ENCODE measurements at places on chromosomes 2 and 18.

DNA sequence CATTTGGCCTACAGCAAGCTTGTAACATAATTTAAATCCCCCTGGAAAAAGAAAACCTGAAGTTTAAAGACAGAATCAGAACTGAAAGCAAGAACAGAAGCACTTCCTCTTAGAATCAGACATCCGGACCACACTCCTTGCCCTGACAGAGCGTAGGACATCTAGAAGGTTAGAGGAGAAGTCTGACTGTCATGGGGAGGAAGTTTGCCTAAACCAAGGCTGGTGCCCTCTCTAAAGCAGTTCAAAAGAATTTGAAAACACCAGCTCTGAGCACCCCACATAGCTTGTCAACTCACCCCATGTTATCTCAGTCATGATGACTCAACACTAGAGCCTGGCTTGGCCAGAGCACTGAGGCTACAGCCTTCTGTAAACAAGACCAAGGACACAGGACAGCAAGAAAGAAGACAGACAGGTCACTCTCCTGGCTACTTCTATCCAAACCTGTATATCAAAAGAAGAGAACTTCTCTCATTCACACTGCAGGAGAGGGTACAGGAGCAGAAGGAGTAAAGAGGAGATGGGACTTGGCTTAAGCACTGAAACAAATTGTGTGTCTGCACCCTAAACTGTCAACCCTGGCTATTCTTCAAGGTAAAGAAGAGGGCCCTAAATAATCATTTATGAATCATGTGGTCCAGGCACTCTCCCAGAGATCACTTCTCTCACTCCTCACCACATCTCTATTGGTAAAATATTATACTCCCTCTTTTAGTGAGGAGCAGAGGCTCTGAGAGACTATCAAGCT, 198.6 kb downstream of the MEMO1 start:
- DNase-seq, result no peak

DNA sequence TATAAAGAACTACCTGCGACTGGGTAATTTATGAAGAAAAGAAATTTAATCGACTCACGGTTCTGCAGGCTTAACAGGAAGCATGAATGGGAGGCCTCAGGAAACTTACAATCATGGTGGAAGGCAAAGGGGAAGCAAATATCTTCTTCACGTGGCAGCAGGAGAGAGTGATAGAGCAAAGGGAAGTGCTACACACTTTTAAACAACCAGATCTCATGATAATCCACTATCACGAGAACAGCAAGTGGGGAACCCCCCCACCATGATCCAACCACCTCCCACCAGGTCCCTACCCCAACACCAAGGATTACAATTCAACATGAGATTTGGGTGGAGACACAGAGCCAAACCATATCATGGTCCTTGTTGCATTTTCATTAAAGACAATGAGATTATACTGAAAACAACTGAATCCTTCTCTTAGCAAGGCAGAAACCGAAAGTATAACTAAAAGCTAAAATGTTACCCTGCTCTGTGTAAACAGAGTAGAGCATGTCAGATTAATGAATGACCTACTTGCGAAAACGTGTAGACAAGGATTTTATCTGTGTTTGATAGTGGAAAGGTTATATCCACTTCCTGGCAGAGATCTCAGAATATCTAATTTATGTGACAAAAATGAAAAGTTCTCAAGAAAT, 60.1 kb upstream of the RBBP8 start:
- DNase-seq, result no peak

DNA sequence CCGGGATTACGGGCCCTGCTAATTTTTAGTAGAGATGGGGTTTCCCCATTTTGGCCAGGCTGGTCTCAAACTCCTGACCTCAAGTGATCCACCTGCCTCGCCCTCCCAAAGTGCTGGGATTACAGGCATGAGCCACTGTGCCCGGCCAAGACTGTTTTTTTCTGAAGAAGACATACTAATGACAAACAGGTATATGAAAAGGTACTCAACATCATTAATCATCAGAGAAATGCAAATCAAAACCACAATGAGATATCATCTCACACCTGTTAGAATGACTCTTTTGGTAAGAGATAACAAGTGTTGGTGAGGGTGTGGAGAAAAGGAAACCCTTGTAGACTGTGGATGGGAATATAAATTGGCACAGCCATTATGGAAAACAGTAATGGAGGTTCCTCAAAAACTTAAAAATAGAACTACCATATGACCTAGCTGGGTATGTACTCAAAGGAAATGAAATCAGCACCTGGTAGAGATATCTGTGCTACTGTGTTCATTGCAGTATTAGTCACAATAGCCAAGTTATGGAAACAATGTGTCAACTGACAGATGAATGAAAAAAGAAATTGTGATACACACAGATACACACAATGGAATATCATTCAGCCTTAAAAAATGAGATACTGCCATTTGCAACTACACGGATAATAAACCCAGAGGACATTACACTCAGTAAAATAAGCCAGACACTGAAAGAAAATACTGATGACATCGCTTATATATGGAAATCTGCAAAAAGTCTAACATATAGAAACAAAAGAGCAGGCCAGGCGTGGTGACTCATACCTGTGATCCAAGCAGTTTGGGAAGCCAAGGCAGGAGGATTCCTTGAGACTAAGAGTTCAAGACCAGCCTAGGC, 20.8 kb downstream of the SOS1 start:
- DNase-seq, result no peak

DNA sequence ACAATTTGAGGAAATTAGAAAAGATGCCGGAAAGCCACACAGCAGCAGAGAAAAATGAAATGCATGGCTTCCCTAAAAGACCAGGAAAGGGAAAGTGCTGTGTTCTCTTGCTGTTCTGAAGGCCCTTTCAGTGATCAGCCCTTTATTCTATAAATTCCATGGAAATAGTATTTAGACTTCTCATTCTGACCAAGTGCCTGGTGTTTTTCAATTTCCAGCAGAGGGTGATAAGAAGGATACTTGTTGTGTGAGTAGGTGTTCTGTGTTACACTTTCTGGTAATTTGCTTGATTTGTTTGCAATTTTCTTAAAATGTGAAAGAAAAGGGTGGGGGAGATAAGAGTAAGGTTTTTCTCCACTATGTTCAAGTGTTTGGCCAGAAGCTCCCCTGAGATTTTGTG, 504.5 kb downstream of the IRS1 start:
- DNase-seq, result no peak

- peak; percentile 71 for DNase-seq
Measured at GRCh38 chr2:171159372-171160118, 1.1 kb downstream of the TLK1 start.

- no peak for DNase-seq
Measured at GRCh38 chr2:55107436-55107835, 57.2 kb upstream of the RTN4 start.

DNA sequence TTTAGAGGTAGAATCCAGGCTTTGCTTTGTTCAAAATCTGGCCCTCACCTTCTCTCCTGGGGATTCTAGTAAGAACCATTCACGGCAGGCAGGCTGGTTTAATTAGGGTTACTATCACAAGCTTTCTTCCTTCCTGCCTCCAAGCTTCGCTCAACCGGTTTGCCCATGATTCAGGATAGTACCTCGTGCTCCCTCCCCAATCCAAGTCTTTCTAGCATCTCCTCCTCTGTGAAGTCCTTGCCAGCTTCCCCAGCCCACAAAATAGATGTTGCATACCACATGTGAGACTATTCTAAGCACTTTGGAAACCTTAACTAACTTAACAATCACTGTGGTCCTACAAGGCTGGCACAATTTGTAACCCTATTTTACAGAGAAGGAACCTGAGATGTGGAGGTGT, 135.1 kb downstream of the SOCS6 start:
- no peak for DNase-seq

- DNase-seq, result peak; percentile 7
Measured at GRCh38 chr18:54717673-54718407, 110.4 kb upstream of the RAB27B start.

DNA sequence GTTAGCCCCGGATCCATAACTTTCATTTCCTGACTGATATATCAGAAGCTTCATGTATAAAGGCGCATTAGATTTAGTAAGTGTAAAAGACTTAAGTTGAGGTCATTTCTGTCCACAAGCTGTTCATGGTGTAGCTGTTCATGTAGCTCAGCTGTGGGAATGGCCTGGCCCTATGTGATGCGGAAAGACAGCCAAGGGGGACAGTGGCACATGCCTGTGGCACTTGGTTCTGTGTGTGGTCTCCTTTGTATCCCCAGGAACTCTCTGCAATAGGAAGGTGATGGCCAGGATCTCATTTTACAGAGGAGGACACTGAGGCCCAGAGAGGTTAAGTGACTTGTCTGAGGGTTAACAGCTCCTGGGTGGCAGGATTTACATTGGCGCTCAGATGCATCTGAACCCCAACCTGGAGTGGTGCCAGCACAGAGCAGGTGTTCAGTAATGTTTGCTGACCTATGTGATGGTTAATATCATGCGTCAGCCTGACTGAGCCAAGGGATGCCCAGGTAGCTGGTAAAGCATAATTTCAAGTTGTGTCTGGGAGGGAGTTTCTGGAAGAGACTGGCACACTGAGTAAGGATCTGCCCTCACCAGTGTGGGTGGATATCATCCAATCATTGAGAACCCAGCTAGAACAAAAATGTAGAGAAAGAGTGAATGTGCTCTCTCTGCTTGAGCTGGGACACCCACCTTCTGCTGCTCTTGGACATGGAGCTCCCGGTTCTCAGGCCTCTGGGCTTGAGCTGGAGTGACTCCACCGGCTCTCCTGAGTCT, 25.4 kb downstream of the HPCAL1 start:
- DNase-seq, result no peak

DNA sequence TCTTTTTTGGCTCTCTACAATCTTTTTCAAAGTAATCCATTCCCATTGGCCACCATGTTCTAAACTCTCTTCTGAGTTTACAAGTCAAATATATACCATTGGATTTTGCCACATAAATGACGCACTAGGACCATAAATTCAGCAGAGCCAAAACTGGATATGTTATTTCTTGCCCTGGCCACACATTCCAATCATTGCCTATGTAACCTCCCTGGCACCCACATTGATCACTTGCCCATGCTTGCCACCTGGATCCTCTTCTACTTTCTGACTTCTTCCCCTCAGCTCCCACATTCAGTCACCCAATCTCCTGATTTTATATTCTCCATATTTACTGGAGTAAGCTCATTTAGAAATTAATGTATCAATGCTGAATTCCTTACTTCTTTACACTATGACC, 5.1 kb upstream of the ZC3H15 start:
- DNase-seq, result no peak

- DNase-seq, result no peak
Measured at GRCh38 chr18:32891797-32892196, 119.0 kb upstream of the KLHL14 start.

DNA sequence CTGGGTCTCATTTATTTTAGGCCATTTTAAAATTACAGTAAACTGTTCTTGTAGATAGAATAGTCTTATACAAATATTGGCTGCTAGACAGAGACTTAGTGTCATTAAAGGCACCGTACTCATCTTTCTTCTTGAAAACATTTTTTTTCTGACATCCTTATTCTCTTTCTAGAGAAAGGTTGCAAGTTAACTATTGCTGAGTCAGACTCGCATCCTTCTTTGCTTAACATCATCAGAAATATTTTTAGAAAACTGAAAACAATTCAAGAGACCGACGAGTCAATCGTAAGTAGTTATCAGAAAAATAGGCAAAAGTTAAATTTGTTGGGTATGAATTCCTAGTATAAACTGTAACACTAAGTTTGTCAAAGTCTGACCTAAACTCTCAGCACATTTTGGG, 72.2 kb downstream of the HNMT start:
- DNase-seq, result no peak

- DNase-seq, result no peak
Measured at GRCh38 chr2:133955169-133955568, 298.7 kb upstream of the MGAT5 start.

DNA sequence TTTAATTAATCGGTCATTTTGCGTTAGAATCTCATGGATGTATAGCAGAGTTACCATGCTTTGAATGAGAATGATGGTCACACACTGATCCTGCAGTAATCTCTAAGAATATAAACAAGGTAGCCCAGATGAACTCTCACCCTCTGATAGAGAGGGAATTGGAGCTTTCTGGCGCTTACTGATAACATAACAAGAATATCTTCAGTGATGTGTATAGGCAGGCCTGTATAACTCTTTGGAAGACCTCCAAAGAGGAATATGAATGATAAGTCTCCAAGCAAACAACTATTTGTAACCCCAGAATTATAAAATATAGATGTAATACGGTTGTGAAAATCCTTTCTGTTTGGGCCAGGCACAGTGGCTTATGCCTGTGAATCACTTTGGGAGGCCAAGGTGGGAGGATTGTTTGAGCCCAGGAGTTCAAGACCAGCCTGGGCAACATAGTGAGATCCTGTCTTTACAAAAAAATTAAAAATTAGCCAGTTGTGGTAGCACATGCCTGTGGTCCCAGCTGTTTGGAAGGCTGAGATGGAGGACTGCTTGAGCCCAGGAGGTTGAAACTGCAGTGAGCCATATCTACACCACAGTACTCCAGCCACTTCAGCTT, 52.5 kb upstream of the LTBP1 start:
- no peak for DNase-seq

DNA sequence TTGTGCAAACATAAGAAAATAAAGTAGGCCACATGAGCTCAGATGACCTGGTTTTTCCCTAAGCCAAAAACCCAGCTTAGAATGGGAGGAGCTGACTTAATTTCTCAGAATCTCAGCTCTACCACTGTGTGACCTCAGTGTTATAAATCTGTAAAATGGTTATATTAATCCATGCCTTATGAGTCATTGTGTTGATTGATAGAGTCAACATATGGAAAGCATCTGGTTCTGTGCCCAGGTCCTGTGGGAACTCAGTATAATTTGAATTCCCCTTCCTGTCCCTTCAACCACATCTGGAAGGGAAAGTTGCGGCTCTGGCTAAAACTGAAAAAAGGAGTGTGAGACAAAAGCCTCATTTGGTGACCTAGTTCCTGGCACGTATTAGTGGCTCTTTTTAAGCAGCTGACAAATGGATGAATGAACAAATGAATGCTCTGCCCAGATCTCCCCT, 25.7 kb downstream of the TMEM177 start:
- no peak for DNase-seq

- no peak for DNase-seq
Measured at GRCh38 chr2:227052879-227053278, 111.1 kb downstream of the COL4A4 start.

DNA sequence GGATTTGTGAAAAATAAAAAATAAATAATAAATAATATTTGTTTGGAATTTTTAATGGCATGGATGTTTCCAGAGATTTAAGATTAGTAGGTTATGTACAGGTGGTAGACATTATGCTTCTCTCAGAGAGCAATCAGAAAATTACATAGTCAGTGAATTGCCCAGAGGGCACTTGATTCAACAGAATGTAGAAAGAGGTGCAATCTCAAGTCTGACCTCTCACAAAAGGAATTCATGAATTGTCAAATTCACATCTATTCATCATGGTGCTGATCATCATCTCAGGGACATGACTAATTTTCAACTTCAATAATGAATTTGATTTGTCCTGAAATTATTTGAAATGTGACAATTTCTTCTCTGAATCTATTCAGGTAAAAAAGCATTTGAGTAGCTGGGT, 172.5 kb downstream of the PDE11A start:
- DNase-seq, result no peak

DNA sequence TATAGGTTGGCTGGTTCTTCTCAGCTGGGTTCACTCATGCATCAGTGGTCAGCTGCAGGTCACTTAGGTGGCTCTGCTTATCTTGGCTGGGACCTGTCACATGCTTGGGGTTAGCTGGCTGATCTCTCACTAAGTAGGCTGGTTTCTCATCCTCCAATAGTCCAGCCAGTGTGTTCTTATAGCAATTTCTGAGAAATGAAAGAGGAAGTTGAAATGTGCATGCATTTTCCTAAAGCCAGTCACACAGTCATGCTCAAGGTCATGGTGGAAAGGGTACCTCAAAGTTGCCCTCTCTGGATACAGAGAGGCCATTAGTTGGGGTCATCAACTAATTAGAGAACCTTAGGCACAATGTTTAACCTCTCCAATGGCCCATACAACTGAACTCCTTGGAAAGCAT, 64.4 kb downstream of the KLHL29 start:
- DNase-seq, result no peak

- no peak for DNase-seq
Measured at GRCh38 chr2:56204556-56204955, 20.8 kb downstream of the CCDC85A start.

Measured in substantia nigra (tissue), 51 donors.